Stimulated activated CD8-positive, alpha-beta memory T cell treated with anti-CD3 and anti-CD28 coated beads, Interleukin-4, amount 100 ng/mL, for 1 hour (primary cell): ENCODE measurements at places on chromosomes 5 and 9.

- no peak for DNase-seq
Measured at GRCh38 chr9:134732392-134733110, 90.9 kb downstream of the COL5A1 start.

GRCh38 chr9:133004091-133004998 lies 25.9 kb downstream of the GFI1B start:
- DNase-seq, result no peak

DNA sequence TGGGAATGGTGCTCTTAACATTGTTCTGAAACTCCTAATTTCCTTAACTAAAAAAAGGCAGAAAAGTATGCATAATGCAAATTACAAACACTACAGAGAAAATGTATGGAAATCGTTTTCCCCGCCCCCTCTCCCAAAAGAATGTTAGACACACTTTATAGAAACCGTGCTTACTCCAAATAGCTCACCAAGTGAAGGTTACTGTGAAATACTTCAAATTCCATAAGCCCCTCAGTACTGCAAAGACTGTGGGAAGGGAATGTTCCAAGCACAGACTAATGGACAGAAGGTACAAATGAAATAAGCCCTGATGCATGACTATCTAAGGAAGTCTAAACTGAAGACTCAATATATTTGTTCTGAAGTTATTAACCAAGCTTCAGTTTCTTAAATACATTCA lies 12.5 kb downstream of the MAPKAP1 start:
- DNase-seq, result no peak

DNA sequence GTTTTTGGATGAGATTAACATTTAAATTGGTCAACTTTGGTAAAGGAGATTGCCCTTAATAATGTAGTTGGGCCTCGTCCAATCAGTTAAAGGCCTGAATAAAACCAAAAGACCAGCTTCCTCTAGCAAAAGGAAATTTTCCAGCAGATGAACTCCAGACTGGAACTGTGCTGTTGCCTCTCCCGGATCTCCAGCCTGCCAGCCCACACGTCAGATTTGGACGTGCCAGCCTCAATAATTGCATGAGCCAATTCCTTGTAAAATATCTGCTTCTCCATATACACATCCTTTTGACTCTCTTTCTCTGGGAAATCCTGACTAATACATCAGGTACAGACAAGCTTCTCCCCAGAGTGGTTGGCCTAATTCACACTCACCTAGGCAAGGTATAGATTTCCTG lies 175.8 kb upstream of the ADCY2 start:
- DNase-seq, result no peak

GRCh38 chr9:121185178-121185745 lies 16.4 kb downstream of the RAB14 start:
- DNase-seq, result no peak

GRCh38 chr5:178940569-178941360 lies at the start of gene ZNF454:
Gene ZNF454, plus strand, starts transcription at chr5:178941198. Its CDS starts 1,594 bp downstream, at chr5:178942792.
- no peak for DNase-seq

DNA sequence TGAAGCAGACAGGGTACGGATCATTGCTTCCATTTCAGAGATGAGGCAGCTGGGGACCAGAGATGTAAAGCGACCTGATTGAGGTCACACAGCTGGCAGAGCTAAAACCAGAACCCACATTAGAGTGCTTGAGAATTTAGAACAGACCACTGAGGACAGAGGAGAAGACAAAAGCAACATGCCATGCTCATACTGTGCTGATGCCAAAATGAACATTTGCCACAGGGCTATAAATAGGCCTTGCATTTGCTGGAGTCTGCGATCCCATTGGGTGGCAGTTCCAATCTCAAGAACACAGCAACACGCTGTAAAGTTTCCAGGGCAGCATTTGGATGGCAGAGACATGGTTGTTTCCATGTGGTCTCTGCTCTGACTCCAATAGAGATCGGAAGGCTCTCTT lies 222.4 kb upstream of the TBC1D2 start:
- DNase-seq, result no peak

DNA sequence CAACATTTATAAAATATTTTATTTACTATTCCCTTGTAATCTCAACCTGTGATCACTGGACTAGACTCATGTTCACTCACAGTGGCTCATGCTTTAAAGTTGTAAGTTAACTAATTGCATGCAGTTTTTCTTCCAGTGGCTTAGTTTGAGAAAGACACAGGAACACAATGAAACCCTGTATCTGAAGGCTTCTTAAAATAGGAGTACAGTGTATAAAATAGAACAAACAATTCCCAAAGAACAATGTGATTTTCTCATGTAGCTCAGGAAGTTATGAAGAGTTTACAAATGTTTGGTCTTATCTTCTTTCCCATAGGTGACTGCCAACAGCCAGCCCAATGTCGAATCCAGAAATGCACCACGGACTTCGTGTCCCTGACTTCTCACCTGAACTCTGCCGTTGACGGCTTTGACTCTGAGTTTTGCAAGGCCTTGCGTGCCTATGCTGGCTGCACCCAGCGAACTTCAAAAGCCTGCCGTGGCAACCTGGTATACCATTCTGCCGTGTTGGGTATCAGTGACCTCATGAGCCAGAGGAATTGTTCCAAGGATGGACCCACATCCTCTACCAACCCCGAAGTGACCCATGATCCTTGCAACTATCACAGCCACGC lies 5.9 kb downstream of the RGMB start:
- DNase-seq, result no peak

GRCh38 chr5:137215261-137215660 lies 283.9 kb downstream of the SPOCK1 start:
- DNase-seq, result no peak

- no peak for DNase-seq
Measured at GRCh38 chr9:121696930-121697329, 45.5 kb downstream of the DAB2IP start.

GRCh38 chr5:138610415-138610917 lies 35.3 kb upstream of the HSPA9 start:
- DNase-seq, result no peak

- DNase-seq, result no peak
Measured at GRCh38 chr5:142944140-142944539, 174.0 kb downstream of the ARHGAP26 start.

- no peak for DNase-seq
Measured at GRCh38 chr5:16869821-16870796, 66.0 kb downstream of the MYO10 start.

- no peak for DNase-seq
Measured at GRCh38 chr5:932151-932627, 39.5 kb downstream of the TRIP13 start.

GRCh38 chr5:56202483-56202882 lies 30.6 kb downstream of the ANKRD55 start:
- DNase-seq, result no peak

GRCh38 chr9:125547368-125547767 lies 159.6 kb downstream of the MAPKAP1 start:
- DNase-seq, result no peak

DNA sequence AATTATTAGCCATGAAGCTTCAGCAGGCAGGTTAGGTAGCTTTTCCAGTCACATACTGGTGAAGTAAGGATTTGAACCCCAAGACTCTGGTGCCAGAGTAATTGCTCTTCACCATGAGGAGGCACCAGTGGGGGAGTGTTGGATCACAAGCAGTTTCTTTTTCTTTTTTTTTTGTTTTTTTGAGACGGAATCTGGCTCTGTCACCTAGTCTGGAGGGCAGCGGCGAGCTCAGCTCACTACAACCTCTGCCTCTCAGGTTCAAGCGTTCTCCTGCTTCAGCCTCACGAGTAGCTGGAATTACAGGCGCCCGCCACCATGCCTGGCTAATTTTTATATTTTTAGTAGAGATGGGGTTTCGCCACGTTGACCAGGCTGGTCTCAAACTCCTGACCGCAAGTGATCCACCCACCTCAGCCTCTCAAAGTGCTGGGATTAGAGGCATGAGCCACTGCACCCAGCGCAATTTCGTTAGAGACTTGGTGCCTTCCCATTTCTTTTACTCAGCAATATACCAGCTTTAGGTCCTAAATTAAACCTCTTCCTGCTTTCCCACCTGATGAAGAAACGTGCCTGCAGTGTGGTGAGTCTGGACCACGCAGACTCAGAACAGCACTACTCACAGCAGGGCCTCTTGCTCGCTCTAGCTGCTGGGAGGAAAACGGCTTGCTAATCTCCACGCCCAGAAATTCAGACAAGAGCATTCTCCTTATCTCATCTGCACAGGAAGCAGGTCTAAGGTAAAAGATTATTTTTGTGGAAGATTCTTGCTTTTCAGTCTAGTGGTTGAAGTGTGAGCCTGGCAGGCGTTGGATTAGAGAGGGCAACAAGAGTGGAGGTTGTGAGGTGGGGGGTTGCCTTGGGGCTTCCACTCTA lies at the start of gene S100Z:
Gene S100Z, plus strand, starts transcription at position 596 of the 873 bp plus-strand sequence. CDS start 25,346 bp downstream, outside the sequence.
- DNase-seq, result no peak

- no peak for DNase-seq
Measured at GRCh38 chr5:40694433-40694832, 14.7 kb downstream of the PTGER4 start.

DNA sequence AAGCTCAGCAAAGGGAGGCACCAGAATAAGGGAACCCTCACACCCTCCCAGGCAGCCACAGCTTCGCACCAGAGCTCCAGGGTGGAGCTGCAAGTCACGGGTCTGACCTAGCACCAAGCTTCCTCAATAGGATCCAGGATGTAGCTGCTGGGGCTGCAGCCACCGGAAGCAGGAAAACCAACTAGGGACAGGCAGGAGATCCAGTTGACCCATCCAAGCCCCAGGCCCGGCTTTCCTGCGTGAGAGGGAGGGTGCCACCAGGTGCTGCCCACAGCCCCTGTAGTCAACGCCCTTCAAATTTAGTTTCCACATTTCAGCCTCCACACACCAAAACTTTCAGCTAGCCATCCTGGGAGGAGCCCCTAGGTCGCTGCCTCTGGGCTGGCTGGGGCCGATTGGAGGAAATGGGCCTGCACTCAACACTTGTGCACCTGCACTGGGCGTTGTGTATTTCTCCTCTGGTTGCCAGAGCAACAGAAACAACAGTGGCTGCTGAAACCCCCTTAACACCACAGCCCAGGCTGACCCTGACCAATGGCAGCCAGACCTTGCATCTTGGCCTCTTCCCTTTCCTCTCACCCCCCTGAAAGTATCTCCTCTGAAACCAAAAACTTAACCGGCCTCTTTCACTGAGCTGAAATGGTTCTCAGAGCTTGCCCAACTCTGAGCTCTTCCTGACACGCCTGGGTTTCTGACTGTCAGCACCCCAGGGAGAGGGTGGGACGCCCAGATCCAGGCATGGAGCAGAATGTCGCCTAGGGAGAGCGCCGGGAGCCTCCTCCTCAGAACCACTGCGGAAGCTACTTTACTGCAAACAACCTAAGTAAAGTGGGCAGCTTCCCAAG lies 226.5 kb upstream of the MAP3K1 start:
- DNase-seq, result no peak

DNA sequence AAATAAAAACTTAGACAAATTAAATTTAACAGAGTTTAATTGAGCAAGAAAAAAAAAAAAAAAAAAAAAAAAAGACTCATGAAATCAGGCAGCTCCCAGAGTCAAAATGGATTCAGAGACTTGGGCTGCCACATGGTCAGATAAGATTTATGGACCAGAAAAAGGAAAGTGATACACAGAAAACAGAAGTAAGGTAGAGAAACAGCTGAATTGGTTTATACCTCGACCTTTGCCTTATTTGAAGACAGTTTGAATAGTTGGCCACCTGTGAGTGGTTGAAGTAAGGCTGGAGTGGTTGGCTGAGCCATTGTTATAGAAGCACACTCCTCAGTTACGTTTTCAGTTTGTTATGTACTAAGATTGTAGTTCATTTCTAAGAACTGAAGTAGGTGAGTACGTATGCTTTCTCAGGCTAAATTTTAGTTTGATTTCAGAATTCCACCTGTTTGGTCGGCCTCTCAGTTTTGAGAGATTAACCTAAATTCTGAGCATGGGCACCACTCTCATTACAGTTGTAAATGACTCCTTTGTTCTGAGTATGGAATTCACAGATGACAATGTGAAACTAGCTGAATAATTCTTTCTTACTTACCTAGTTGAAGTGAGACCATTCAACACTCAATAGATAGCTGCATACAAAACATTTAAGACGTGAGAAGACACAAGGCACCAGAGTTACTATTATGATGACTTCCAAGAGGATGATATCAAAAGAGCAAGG lies 149.0 kb downstream of the AOPEP start:
- no peak for DNase-seq

DNA sequence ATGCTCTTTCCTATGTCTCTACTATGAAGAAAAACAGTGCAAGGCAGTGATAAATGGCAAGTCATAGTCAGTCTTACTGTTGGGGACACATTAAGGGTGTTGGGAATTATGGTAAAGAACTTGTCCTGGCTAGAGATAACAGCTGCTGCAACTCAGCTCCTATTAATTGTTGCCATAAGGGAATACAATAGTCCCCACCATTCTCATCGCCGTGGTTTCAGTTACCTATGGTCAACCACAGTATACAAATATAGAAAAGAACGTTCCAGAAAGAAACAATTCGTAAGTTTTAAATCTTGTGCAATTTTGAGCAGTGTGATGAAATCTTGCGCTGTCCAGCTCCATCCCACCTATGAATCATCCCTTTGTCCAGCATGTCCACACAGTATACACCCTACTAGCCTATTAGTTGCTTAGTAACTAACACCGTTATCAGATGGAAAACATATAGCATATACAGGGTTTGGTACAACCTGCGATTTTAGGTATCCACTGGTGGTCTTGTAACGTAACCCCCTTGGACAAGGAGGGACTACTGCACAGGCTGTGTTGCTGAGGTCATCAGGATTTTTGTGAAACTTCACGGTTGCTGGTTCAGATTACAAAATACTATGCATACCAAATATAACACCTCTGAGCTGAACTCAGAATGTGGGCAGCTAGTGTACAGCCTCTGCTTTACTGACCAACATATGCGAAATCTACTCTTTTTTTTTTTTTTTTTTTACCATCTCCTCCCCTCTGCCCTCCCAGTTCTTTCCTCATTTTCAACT lies 53.5 kb downstream of the ZFR start:
- DNase-seq, result no peak

- DNase-seq, result peak; percentile 5
Measured at GRCh38 chr5:143435210-143435657, 31.7 kb upstream of the NR3C1 start.

- DNase-seq, result no peak
Measured at GRCh38 chr5:151096001-151096373, 15.2 kb upstream of the TNIP1 start.

- no peak for DNase-seq
Measured at GRCh38 chr9:136808806-136809158, 1.0 kb downstream of the RABL6 start.

DNA sequence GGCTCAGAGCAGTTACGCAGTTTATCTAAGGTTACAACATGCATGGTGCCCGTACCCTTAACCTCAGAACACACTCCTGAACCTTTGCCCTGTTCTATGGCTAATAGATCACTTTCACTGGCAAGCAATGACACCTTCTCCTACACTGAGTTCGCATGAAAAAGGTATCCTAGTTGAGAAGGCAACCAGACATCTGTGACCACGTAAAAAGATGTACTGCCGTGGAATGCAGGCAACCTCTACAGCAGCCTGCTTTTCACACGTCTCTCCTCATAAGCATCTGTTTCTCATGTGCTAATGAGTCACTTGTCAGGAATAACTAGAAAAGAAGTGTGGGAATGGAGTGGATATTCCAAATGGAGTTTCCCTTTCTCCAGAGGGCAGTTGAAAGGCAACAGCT lies 71.4 kb downstream of the FBXO38 start:
- DNase-seq, result no peak

GRCh38 chr9:20376731-20377375 lies 245.4 kb downstream of the MLLT3 start:
- DNase-seq, result no peak
